ENCODE measurements at places on chromosomes 4 and X.

DNA sequence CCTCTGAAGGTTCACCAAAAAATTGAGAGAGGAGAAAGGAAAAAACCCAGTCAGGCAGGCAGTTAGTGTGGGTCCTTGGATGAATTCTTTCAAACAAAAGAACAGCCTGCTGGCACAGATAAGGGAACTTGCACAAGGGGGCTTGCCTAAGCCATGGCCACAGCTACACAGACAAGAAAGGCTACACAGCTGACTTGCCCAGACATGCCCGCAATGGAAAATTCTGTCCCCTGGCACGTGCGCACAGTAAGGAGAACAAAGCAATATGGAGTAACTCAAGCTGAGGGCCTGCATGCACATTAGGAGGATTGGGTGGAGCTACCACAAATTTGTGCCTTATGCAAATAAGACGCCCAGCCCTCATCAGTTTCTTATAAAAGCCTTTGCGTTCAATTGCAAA, 512.5 kb upstream of the HTR2C start:
- DNase-seq = peak; percentile 56

GRCh38 chr4:13007802-13008470, 476.2 kb downstream of the RAB28 start:
- no peak for DNase-seq

DNA sequence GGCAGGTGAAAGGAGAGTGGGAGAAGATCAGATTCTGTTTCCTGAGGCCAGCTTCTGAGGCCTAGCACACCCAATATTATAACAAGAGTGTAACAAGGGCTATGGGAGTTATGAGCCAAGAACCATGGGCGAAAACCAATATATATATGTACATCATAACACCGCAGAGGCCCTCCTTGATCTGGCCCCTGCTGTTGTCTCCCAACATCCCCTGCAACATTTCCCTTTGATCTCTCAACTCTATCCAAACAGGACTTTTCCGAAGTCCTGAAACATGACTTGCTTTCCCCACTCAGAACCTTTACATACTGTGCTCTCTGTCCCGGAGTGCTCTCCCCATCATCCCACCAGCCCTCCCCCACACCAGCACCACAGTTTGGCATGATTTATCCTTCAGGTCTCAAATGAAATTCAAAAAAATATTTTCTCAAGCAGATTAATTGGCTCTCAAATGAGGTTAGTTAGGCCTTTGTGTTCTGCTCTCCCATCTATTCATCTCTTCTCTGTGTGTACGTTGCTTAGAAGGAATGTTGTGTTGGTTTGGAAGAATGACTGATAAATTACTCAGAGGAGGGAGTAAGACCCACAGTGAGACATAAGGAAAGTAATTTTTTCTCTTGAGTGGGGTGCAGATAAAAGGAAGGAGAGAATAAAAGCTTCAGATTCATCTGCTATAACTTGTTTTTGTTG, 58.1 kb upstream of the SMIM10 start:
- DNase-seq = no peak

- no peak for DNase-seq
Observed at GRCh38 chr4:153973942-153974341, 185.1 kb upstream of the SFRP2 start.

DNA sequence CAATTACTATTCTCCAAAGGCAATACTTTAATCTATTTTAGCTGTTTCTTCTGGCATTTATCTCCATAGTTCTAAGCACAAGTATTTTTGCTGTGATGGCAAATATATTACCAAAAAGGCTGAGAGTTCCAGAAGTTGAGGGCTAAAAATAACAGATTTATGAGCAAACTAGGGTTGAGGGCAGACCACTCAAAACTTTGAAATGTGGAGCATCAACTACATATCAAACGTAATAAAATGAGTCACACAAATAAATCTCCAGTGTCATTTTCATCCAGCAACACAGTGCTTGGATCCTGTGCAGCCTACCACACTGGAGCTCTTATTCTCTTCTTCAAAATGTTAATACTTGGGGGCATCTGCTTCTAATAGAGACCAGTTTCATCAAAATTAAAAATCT, 163.9 kb downstream of the HS3ST1 start:
- DNase-seq = no peak

DNA sequence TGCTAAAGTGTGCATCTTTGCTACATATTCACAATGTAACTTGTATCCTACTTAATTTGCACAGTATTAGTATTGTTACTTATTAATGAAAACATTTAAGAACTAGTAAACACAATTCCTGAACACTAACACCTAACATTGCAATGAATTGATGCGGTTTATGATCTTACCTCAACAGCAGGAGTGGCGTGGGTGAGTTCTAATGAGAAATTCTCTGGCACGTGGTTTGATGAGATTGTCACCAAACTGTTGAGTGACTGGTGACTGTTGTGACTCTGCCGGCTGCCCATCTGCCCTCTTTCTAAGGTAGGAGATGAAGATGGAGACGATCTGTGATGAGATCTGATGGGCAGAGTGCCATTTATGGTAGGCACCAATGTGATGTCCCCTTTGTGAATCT, 2.9 kb downstream of the PCDH18 start:
- no peak for DNase-seq

DNA sequence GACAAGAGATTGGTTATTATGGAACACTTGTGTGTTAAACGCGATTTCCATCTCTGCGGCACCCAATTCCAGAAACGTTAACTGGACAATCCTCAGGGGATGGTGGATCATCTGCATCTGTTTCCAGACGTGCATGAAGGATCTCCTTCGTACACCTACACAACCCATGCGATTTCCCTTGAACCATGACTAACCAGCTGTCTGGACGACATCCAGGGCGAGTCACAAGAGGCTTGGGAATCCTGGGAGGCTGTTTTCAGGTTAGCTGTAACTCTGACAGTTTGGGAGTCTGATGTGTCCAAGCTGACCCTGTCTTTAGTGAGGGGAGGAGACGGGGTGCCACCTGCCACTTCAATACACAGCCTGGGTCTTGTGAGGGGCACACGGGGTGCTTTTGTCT, 84.5 kb downstream of the GATB start:
- no peak for DNase-seq

- no peak for DNase-seq
Observed at GRCh38 chr4:154683956-154684681, 59.7 kb upstream of the LRAT start.

- DNase-seq = no peak
Observed at GRCh38 chr4:70195425-70195824, at the start of gene ODAM. Gene ODAM (plus strand): TSS chr4:70195725. CDS start chr4:70196544, 819 bp downstream.

- DNase-seq = no peak
Observed at GRCh38 chr4:184471881-184472613, 2.3 kb downstream of the IRF2 start.

DNA sequence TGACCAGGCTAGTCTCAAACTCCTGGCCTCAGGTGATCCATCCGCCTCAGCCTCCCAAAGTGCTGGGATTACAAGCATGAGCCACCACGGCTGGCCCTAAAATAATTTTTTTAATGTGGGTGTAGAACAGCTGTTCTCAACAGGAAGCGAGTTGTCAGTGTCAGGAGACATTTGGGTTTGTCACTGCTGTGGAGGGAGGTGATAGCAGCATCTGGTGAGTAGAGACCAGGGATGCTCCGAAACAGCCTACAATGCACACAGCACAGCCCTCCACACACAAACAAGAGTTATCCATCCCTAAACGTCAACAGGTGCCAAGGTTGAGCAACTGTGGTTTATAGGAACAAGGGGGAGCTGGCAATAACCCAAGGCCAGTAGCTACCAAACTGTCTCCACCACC, 243.4 kb upstream of the STS start:
- no peak for DNase-seq

GRCh38 chr4:26362745-26363439, 42.1 kb downstream of the RBPJ start:
- no peak for DNase-seq

- no peak for DNase-seq
Observed at GRCh38 chrX:1767026-1767425, 152.2 kb downstream of the ASMT start.

GRCh38 chrX:95678679-95679078, 1006.0 kb upstream of the DIAPH2 start:
- no peak for DNase-seq

DNA sequence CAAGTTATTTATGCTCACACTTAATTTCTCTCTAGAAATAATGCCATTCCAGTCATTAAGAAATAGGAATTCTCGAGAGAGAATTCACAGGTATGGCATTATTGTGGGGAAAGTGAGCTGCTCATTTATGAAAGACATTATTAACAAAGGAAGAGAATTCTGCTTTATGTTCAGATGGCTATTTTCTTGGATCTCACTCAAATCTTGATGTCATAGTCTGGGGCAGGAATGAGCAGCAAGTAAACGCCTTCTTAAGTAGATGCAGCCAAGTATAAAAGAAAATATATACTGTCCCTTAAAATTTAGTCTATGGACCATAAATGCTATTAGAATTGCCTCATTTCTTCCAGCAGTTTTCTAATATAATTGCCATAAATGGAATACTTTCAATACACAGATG, 58.2 kb upstream of the FBXW7 start:
- DNase-seq = no peak

- no peak for DNase-seq
Observed at GRCh38 chrX:8647176-8647575, 84.8 kb downstream of the ANOS1 start.

GRCh38 chr4:27692158-27692557, 831.5 kb downstream of the STIM2 start:
- DNase-seq = no peak

- no peak for DNase-seq
Observed at GRCh38 chr4:5572114-5572513, 136.2 kb downstream of the EVC2 start.

DNA sequence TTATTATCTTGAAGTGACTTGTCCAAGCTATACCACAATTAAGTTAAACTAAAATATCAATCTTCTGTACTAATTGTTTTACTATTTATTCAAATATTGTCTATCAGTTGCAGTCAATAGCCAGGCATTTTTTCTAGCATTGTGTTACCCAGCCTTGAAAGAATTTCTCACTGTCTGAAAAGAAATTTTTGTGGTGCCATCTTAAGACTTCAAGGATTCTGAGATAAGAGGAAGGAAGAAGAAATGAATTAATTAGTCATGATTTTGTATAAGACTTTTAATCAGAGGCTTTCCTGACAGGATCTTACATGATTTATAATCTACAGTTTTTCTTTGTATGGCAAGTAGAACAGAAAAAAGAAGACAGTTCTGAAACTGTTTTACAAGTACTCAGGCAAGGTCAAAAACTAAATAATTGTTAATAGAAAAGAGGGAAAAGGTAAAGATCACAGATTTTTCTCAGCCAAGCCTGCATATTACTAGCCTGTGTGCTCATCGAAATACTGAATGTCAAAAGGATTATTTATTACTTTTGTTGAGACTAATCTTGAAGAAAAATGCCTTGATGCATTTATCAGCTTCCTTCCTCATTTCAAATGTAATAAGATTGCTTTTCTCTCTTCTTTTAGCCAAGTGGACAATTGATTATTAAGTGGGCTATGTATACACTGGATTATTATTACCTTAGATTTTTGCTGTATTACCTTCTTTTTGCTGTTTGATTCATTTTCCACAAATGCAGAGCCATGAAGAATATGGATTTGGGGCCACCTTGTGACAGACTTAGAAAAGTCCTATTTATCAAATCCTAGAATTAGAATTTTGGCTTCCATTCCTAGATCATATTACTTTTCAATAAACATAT, 53.8 kb downstream of the CXCL1 start:
- DNase-seq = no peak

- DNase-seq = no peak
Observed at GRCh38 chrX:109274806-109275205, 207.1 kb downstream of the GUCY2F start.

DNA sequence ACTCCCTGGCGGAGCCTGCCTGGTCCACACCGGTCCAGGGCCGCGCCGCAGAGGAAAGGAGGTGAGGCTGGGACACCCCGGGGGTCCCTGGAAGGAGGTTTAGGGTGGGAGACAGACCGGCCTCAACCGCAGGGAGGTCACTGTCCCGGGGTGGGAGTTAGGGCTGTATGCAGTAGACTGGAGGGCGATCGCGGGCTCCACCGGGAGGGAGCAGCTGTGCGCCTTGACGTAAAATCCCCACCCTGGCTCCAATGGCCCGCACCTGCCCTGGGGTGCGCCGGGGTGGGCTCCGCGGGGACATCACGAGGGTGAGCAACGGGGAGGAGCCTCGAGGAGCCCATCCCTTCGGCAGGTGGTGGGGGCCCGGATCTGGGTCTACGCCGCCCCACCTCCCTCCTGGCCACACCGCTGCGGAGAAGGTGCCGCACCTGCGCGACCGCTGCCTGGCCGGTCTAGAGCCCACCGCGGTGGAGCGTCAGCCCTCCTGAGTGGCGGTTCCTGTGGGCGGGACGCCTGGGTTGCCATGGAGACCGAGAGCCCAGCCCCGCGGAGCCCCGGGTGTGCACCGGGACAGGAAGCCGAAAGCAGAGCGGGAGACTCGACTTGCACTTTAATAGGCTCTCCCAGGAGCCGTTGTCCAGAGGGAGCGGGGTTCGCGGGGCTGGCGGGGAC, 105.1 kb downstream of the ADRA2C start:
- DNase-seq = peak; percentile 56

- DNase-seq = no peak
Observed at GRCh38 chrX:20670611-20671010, 403.9 kb upstream of the RPS6KA3 start.

DNA sequence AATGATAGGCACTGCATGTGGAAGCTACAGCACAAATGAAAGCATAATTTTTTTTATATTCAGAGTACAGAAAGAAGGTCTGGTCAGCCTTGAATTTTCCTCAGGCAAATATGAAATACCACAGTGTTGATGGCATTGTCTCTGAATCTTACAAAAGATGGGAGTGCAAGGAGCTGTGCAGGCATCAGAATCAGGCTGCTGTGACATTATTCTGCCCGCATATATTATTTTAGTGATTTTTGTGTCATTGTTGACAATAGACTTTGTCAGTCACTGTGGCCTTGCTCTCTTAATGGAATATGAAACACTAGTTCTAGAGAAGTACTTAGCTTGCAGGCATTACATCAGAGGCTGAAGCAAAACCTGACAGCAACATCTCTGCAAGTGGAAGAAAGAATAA, 42.5 kb downstream of the SYTL5 start:
- DNase-seq = no peak

GRCh38 chrX:105266456-105266855, 46.0 kb upstream of the TEX13A start:
- DNase-seq = no peak

GRCh38 chrX:63935835-63936234, 150.8 kb upstream of the ARHGEF9 start:
- DNase-seq = no peak

DNA sequence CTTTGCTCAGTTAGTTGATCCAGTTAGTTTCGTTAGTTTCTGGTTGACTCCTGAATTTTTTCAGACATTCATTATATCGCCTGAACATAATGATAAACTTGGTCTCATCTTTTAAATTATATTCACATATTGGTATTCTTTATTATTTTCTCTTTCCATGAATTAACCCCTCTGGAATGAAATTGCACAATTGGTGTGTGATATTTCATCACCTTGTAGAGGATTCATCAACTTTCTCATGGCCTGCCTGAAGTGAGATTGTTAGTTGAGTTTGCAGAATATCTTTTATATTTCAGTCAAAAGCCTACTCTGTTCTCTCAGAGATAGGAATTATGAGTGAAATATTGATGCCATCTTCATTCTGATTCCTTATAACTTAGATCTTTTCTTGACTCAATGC, 1160.6 kb upstream of the AGA start:
- DNase-seq = no peak
